ENCODE measurements at places on chromosomes 2 and 18. TPM values are rescaled to one million over a fixed set of nuclear protein-coding genes. Genes with fewer than 3 reads are reported as not detected.

CPO gene
- not detected for total RNA-seq

ACMSD gene
- not detected for total RNA-seq

GRCh38 chr2:134670955-134671354 is 47.8 kb downstream of the TMEM163 start:
- DNase-seq: no peak

- DNase-seq: no peak
These were observed 199.2 kb downstream of the PTPRM start for GRCh38 chr18:7766346-7766745.

SLC25A52 gene
- total RNA-seq: not detected

DNA sequence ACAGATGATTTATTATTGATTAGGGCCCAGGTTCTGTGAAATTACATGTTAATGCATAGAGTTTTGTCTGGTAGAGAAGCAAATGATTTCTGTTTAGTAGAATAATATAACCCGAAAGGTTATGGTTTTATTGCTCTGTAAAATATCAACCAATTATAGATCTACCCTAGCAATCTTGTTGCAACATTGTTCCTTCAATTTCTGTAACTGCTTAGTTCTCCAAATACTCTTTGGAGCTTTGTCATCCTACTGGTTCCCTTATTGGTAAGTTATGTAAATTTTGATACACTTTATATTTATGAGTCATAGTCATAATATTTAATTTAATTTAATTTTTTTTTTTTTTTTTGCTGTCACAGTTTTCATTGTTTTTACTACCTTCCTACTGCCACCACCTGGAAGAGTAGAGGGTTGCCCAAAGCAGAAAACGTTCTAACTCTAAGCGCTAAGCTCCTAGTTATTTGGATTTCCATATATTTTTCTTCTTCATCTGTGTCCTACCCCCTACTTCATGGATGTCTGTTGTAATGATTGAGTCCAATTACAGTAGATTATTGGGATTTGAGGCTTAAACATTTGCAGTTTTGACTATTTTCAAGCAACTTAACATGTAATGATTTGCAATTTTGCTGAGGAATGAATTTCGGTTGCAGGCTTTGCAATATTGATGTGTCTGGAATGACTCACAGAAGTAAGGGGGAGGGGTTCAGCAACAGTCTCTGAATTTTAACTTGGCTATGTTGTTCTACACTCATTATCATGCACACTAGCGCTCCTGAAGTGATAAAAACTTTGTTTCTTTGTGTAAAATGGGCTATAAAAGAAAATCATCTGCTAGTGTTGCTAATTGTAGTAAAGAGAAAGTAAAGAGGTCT is 51.1 kb downstream of the NABP1 start:
- DNase-seq: no peak

DNA sequence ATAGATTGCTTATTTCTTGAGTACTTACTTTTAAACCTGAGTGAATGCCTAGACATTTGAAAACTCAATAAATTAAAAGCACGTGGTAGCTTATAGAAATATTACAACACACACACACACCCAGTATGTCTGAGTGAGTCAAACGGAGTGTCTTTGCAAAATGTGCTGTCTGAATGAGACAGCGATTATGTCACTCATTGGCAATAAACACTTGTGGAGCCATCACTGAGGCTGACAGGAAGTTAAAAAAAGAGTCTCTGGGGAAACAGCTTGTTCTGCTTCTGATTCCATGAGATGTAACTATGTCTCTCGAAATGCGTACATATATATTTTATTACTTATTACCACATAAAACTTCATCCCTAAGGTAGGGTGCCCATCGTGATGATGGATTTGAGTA is 22.3 kb upstream of the VPS4B start:
- no peak for DNase-seq

GRCh38 chr2:83071352-83071751 is 1387.7 kb downstream of the SUCLG1 start:
- no peak for DNase-seq

DNA sequence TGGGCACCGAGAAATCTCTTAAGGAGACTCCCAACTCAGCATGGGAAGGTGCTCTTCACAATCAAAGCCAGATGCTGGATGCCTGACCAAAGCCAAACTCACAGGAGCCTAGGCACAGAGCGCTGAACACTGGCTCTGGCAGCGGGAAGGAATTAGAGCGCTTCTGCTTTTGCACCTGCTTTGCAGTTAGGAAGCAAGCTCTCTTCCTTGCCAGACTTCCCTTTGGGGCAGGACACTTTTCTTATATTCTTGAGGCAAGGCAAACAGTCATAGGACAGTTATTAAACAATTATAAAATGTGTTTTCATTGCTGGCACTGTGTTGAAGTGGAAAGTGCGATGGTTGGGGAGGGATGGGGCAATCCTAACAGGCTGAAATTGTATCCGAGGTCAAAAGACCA is 79.6 kb upstream of the DNMT3A start:
- no peak for DNase-seq

DNA sequence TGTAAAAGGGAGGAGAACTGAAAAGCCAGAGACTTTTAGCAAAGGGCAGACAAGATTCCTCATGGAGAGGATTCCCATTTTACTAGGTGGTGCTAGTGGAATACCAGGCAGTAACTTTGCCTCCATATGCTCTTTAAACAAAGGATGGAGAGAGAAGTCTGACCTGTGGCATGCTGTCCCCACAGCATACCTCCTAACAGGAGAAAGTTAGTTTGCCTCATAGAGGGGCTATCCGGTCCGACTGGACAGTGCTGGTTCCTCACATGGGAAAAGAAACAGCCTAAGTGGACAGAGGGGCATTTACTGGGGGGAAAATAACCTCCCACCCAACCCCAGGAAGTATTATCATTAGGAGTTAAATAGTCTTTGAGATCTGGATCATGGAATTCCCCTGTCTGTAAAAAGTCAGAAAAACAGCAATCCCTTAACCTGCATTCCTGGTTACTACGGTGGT is 31.6 kb upstream of the GMCL1 start:
- DNase-seq: no peak

EPHA4 gene
- total RNA-seq: 78.9 TPM

ARL4C gene
- total RNA-seq: 3.0 TPM

DNA sequence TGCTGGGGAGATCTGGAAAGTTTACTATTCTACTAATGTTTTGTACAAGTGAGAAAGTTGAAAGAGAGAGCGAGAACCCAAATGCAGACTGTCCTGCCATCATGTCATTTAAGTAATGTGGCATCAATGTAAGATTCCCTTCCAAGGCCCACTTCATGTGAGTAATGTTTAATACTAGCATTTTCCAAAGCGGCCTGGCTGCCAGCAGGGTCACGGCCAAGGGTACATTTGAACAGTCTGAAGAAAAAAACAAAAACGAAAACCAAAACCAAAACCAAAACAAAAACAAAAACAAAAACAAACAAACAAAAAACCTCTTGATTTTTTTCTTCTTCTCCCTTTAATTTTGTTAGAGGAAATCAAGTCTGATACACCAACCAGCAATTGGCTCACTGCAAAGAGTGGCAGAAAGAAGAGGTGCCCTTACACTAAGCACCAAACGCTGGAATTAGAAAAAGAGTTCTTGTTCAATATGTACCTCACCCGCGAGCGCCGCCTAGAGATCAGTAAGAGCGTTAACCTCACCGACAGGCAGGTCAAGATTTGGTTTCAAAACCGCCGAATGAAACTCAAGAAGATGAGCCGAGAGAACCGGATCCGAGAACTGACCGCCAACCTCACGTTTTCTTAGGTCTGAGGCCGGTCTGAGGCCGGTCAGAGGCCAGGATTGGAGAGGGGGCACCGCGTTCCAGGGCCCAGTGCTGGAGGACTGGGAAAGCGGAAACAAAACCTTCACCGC is 2.2 kb downstream of the HOXD10 start:
- DNase-seq: peak; percentile 95

DNA sequence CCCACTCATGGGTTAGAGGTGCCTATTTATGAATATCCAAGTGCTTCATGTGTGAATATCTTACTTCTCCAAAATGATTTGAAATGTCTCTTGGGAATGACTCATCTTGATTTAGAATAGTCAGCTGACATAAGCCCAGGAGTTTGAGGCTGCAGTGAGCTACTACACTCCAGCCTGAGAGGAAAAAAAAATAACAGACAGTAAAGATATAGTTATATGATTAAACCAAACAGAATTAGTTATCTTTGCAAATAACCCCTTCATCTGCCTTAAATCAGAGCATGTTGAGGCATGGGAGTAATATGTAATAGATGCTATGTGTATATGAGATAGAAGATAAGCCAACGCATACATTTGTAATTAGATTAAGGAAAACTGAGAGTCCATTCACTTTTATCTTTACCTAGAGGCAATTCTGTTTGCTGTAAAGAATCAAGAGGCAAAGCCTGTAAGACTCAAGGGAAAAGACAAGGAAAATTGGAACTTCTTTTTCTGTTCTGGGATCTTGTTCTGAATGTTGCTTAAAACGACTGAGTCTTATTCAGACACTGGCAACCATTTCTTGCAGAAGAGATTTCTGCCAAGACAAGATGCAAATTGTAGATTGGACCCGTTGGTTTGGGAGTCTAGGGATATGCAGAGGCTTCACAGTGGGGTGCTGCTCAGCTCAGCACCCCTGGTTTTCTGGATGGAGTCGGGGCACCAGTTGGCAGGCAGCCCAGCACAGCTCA is 104.4 kb downstream of the LIPG start:
- no peak for DNase-seq

DNA sequence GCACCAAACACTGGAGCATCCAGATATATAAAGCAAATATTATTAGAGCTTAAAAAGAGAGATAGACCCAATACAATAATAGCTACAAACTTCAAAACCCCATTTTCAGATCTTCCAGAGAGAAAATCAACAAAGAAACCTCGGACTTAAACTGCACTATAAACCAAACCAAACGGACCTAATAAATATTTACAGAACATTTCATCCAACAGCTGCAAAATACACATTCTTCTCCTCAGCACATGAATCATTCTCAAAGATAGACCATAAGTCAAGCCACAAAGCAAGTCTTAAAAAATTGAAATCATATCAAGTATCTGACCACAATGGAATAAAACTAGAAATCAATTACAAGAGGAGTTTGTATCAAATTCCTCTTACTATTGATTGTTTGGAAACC is 140.2 kb upstream of the OTOS start:
- DNase-seq: no peak
